Suppressor macrophage treated with lipopolysaccharide for 4 hours (primary cell): ENCODE measurements at places on chromosomes 12 and 14.
A peak's percentile ranks its signal among the peaks of the same experiment; 100 is the strongest.

- no peak for DNase-seq
These were observed 6.8 kb upstream of the KERA start for GRCh38 chr12:91064640-91065039.

DNA sequence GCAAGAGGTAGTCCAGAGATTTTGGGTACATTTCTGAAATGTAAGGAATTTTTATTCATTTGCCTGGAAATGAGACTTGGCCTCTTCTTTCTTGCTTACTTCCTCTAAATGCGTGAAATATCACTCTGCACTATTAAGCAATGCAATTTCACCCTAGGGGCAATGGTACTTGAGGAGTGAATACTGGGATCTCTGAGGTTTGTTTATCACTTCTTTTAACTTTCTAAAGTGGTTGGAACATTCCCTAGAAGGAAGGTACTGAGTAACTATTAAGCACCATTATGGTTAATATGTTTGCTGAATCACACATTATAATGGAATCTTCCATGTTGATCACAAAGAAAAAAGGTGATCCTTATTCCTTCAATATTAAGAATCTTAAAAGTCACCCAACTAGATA lies 120.9 kb upstream of the CAND1 start:
- peak; percentile 4 for DNase-seq

DNA sequence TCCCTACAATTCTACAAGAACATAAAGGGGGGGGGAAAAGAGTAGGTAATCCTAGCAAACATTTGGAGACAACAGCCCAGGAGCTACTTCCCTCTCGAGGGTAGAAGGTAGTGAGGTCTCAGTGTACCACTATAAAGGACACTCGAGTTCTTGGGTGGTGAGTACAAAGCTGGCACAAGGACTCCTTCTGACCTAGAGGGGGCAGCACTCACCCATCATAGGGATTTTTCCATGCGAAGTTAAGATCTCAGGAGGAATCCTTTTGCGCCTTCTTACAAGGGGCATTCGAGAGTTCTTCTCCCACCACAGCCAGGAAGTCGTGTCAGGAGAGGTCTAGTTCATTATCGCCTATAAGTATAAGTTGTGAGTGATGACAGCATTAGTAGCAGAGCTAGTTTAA lies 200.2 kb upstream of the RBM19 start:
- peak; percentile 8 for DNase-seq

DNA sequence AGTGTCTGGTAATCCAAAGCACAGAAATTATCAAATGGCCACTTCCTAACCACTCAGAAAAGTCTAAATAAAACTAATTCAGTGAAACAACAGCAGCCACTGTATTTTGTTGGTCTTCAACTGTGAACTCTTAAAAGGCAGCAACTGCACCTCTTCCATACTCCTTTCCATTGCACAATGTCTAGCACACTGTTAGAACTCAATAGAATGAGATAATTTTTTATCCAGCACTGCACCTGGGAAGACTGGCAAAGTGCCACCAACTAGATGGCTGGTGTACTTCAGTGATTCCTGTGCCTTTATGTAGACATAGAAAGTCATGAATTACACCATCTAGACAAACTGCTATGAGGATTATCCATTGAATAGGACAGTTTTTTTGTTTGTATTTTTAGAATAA lies 26.2 kb downstream of the LGR5 start:
- no peak for DNase-seq

DNA sequence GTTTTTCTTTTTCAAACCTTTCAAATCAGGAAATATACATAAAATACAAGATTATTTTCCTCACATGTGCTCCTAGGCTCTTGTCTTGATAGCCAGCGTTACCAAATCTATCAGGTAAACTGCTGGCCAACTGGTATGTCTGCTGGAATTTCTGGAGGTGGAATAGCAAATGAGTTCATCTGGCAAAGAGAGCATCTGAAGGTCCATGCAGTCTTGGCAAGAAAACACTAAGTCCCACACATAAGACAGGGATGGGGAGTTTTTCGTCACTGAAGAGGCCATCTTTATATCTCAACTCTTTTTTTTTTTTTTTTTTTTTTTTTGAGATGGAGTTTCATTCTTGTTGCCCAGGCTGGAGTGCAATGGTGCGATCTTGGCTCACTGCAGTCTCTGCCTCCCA lies 60.1 kb downstream of the DERA start:
- no peak for DNase-seq
